ENCODE measurements at places on chromosomes 3 and 15.

DNA sequence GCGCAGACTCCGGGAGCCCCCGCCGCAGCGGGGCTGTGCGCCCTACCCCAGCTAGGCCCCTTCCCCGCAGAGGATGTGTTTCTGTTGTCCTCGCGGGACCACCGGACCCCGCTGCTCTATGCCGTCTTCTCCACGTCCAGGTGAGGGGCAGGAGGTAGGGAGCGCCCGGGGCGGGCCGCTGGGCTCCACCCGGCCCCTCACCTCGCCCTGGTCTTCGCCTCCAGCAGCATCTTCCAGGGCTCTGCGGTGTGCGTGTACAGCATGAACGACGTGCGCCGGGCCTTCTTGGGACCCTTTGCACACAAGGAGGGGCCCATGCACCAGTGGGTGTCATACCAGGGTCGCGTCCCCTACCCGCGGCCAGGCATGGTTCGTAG, 4.7 kb downstream of the SEMA3B start:
- DNase-seq: no peak

DNA sequence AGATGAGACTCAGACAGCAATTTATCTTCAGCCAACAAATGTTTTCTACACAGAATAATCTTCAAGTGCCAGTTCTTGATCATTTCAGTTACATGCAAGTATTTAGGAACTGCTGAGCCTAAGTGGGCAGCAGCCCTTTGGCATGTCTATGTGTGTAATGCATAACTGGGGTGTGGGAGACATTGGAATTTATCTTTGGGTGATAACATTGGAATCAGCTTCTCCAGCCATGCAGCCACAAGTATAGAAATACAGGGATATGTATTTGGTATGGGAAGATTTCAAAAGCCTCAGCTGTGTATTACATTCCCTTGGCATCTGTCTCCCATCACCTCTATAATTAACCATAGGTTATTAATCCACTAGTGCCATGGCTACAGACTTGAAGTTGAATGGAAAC, 63.4 kb upstream of the FOXP1 start:
- no peak for DNase-seq

DNA sequence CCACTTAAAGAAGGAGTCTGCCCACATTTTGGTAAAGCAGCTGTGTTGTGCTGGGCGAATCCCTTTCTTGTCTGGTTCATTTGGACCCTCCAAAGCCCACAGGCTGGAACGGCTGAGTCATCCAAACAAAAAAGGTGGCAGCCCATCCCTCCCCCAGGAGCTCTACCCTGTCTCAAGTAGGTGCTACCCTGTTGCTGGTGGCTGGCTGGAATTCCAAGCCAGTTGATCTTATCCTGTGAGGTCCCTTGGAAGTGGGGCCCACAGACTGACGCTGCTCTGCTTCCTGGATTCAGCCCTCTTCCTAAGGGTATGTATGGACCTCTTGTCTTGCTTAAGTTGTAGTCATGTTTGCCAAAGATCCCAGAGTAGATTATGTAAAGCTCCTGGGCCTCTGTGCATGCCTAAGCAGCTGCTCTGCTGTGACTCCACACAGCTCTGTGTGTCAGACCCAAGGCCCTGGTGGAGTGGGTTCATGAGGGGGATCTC, 44.5 kb downstream of the CCR1 start:
- DNase-seq: no peak

DNA sequence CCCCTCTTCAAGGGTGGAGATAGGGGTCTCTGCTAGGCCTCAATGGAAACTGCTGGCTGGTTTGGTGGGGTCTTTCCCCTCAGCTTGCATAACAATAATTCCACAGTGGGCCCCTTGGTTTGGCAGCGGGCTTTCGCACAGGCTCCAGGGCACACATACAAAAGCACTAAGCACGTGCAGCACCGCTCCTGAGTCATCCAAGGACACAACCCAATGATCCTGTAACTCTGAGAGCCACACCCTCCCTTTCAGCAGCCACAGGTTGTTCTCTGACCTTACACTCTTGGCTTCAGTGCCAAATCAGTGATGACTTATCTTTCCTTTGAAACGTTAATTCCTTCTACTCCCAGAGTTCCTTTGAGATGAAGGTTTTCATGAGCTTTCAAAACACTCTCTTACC, 41.7 kb downstream of the DAPK2 start:
- no peak for DNase-seq

DNA sequence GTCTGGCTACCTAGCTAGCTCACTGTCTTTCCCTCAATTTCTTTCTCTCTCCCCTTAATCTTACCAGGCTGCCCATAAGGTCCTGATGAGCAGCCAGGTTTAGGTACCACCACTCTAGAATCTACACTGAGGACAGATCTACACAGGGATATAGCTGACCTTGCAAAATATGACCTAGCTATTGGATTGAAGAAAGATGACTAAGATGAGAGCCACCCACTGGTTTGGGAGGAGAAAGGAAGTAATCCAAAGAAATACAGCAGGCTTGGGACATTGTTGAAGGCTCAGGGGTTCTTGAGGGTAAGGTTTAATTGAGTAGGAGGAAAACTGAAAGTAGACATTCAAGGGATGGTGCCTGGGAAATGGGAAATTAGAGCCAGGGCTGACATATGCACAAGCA, 142.0 kb upstream of the TMC3 start:
- DNase-seq: no peak

GRCh38 chr3:71269906-71270305, 313.6 kb downstream of the FOXP1 start:
- DNase-seq: no peak

DNA sequence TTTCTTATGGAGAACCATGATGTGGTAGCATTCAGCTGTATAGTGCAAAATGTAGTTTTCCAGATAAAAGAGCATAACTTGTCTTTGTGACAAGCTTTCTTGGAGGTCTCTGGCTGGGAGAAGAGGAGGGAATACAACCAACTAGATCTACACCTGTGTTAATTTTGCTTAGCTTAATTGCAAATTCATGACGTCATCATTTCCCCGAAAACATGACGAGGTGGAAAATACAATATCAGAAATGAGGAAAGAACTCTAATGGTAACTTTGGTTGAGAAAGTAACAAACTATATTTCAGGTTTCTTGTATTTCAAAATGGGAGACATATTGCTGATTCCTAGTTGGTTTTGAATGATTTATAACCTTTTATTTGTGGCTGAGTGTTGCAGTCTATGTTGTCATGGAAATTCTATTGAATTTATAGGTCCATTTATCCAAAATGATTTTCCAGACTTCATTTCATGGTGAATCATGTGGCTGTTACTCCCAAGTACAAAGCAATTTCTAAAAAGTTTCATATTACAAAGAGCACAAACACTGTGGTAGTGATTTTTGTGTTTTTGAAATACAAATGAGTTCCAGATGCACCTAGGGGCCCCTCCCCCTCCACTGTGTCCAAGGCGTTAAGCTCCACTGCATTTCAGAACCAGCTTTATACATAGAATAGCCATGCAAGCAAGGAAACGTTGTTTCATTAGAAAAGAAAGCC, 307.2 kb downstream of the FEZF2 start:
- peak; percentile 13 for DNase-seq

GRCh38 chr3:176583956-176584355, 613.3 kb downstream of the TBL1XR1 start:
- no peak for DNase-seq

- DNase-seq: no peak
Observed at GRCh38 chr3:133494469-133494868, 79.0 kb upstream of the CDV3 start.

DNA sequence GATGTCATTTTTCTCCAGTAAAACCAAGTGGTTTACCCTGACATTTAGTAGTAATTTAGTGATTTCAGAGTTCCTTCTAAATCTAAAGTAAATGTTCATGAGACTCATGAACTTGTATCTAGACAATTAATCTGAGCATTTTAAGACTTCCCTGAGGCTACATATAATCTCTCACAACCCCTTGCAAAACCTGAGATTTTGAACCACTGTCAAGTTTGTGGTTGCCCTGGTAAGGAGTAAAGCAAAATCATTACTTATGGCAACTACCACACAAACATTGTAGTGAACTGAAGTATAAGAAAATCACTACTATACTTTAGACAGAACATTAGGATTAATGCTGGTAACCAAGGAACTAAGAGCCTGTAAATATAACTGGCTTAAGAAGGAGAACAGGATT, 370.2 kb downstream of the TIGIT start:
- DNase-seq: no peak

DNA sequence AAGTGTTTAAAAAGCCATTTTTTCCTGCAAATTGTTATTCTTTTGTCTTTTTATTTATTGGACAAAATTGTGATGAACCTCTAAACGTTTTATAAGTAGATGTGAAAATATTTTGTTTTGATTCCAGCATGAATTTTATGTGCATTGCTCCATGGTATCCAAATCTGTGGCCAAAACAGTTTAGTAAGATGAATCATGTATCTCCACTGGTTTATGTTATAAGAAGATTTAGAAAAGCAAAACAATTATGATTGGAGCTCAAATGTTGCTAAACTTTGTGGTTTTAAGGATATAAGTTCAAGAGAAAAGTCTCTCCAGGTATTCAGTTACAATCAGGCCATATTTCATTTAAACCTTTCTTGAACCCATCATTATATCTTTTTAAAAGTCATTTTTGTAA, 80.9 kb downstream of the NECTIN3 start:
- peak; percentile 18 for DNase-seq

GRCh38 chr3:13427662-13428603, 7.8 kb upstream of the NUP210 start:
- DNase-seq: no peak

GRCh38 chr15:65304381-65305149, at the start of gene RNU5B-1:
Gene RNU5B-1, plus strand, starts transcription at chr15:65304677.
- peak; percentile 83 for DNase-seq

GRCh38 chr3:168312984-168313383, 217.3 kb upstream of the GOLIM4 start:
- DNase-seq: no peak

DNA sequence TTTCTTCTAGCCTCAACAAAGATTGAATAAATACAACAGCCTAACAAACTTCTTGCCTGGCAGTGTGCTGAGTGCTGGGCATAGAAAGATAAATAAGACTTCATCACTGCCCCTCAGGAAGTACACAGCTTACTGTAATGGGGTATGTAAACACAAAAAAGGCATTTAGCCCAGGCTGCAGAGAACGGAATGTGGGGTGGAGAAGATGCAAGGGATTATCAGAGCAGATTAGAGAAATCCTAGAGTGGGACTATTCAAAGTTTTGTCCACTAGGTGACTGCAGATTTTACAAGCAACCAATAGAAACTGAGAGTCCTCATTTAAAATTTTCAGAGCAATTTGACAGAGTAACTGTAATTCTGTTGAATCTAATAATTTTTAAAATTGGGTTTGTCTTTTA, 35.4 kb upstream of the TSC22D2 start:
- DNase-seq: no peak

- DNase-seq: no peak
Observed at GRCh38 chr3:150789451-150789850, 26.5 kb upstream of the SIAH2 start.

DNA sequence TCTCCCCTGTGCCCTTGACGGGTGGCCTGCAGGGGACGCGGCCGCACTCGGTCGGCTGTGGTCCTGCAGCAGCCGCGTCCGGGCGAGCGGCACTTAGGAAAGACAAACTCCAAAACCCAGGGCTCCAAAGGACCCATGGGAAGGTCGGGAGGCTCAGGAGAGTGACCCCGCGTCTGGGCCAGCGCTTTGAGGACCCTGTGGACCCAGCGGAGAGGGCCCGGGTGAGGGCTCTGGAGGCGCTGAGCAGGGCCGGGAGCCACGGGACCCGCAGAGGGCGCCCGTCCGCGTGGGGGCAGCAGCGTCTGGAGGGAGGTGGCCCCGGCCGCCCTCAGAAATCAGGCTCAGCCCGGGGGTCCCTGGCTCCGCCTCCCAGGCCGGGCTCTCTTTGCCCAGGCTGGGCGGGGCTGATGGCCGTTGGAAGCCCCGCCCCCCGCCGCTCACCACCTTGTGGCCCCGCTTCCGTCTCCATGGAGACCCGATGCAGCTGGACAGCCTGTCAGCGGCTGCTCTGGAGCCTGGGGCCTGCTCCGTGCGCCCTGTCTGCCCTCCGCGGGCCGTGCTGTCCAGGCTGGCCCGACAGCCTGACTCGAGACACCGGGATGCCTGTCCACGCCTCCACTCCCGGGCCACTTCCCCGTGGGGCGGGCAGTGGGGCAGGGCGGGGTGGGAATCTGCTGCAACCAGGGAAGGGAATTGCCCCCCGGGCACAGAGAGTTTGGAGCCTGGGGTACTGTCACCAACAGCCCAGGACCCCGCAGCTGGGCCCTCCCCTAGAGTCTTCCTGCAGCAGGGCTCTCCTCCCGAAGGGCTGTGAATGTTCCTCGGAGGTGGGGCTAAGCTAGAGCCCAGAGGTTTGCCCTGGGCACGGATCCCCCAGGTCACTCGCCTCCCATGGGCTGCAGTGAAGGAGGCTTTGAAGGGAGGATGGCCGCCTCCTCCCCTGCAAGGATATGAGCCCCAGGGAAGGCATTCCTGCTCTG, 34.8 kb upstream of the RPL32 start:
- DNase-seq: no peak

DNA sequence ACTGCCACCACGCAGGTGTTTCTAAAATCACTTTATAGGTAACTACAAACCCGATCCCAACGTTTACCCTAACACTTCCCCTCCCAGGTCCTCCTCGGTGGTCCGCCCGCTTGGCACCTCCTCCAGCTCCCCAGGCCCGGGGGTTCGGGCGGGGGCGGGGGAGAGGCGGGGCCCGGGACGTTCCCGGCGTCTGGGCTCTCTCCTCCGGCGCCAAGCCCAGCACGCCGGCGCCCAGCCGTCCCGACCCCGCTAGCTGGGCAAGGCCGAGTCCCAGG, 562 bp downstream of the CGGBP1 start:
- no peak for DNase-seq

DNA sequence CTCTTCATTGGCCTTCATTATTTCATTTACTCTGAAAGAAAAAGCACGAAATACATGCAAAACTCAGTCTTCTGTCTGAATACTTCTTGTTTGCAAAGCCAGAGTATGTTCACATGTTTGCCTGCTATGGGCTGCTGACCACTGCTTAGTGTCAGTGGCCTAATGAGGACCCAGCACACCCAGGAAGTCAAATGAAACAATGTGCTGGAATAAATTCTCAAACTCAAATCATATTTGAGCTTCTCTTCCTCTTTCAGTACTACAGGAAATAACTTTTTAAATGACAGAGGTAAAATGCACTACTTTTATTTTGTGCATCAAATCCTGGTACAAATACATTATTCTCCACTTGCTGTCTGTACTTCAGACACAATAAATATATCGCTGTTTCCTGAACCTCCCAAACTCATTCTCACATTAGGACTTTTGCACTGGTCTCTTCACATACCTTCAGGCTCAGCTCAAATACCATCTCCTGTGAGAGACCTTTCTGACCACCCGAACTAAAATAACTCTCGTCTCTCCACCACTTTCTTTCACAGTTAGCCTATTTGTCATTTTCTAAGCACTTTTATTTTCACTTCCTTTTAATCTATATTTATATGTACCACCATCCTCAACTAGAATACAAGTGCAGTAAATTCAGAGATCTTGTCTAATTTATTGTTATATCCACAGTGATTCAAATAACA, 176.8 kb downstream of the TUSC7 start:
- no peak for DNase-seq

GRCh38 chr3:141796081-141796888, 33.1 kb downstream of the GRK7 start:
- peak; percentile 27 for DNase-seq

- DNase-seq: no peak
Observed at GRCh38 chr3:147680837-147681483, 271.8 kb downstream of the ZIC1 start.

GRCh38 chr15:39453620-39454019, 127.3 kb upstream of the THBS1 start:
- DNase-seq: no peak

GRCh38 chr3:186757686-186758220, 25.6 kb upstream of the EIF4A2 start:
- no peak for DNase-seq

Data from non-pigmented ciliary epithelial cell (primary cell).